NCI-H460 (cell line): ENCODE measurements at places on chromosomes 3 and 15.

DNA sequence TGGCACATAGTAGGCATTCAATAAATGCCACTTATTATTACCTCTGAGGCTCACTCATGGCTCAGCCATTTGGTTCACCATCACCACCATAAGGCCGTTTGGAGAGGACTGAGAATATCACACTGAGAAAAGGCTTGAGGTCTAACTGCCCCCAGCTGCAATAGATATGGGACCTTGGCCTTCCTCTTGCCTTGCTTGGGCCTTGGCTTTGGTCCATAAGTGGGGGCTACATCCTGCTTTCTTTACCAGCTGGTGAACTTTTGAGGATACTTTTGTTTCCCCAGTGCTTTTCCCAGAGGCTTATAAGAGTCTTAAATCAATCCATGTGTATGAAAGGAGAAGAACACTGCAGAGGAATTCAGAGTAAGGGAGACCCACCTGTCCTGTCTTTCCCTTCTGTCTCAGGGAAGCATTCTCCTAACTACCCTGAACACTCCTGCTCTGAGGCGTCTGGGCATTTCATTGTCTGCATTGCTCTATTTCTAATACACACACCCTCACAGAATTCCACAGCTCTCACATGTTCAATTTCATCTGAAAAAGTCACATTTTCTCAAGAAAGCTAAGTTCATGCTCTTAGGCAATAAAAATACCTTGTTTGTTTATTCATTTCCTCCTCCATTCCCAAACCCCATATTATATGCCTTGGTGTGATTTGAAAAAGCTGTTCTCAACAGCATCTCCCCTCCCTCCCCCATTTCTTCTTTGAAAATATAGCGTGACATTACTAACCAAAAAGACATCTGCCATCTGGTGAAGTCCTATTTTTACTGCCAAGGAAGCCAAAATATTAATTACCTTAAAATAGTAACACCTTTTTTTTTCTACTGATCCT lies 22.5 kb upstream of the KCNMB2 start:
- no peak for DNase-seq

- no peak for DNase-seq
Observed at GRCh38 chr15:93121973-93122910, 33.2 kb upstream of the RGMA start.

DNA sequence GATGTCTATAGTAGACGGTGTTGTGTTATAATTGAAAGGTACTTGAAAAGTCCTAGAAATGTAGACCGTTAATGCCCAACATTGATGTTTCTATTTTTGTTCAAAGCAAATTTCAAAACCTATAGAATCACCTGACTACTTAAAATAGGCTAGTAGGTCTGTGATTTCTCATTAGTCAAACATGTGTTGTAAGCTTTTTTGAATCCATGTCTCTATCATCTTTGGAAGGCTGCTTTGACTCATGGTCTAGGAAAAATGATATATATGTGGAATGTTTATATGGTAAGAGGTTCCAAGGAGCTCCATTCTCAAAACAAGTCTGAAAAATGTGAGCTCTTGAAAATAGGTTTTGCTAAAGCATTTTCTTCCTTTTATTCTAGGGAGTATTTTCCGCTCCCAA lies 375.3 kb downstream of the LPP start:
- no peak for DNase-seq

- no peak for DNase-seq
Observed at GRCh38 chr15:84603630-84604379, 3.0 kb downstream of the ZSCAN2 start.

GRCh38 chr3:51268132-51268531 lies 117.0 kb upstream of the MANF start:
- no peak for DNase-seq

DNA sequence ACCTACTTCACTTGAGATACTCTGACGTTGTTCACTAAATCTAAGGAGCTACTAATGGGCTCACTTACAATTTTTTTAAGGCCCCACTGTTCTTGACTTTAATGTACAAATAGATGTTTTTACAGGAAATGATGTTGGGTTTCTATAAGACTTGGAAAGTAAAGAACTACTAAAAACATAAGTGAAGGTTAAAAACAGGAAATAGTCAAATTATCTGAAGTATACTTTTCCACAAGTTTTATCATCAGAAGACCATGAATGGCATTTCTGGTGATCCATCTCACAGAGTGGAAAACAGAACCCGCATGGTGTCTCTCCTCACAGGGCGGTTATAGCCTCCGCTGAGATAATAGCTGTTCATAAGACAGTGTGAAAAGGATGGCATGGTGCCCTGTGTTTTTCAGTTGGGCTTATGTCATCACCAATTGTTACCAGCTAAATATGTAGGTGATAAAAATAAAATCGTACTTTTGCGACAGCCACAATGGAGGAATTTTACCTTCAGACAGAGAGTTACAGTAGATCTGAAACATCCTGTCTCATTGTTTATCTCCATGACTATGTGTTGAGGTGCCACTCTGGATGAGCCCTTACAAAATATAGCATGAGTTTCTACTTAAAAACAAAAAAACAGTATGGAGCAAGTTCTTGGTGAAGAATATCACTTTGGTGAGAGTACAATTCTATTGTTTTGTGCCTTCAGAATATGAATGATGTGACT lies 462.4 kb downstream of the RAP2B start:
- DNase-seq = no peak

GRCh38 chr3:140207541-140207940 lies 272.6 kb downstream of the CLSTN2 start:
- DNase-seq = no peak
